ENCODE measurements at places on chromosomes 16 and 17.

- no peak for DNase-seq
These were observed 468.6 kb upstream of the CCL2 start for GRCh38 chr17:33786478-33786877.

GRCh38 chr17:50590946-50591737, 30.6 kb downstream of the CACNA1G start:
- no peak for DNase-seq

DNA sequence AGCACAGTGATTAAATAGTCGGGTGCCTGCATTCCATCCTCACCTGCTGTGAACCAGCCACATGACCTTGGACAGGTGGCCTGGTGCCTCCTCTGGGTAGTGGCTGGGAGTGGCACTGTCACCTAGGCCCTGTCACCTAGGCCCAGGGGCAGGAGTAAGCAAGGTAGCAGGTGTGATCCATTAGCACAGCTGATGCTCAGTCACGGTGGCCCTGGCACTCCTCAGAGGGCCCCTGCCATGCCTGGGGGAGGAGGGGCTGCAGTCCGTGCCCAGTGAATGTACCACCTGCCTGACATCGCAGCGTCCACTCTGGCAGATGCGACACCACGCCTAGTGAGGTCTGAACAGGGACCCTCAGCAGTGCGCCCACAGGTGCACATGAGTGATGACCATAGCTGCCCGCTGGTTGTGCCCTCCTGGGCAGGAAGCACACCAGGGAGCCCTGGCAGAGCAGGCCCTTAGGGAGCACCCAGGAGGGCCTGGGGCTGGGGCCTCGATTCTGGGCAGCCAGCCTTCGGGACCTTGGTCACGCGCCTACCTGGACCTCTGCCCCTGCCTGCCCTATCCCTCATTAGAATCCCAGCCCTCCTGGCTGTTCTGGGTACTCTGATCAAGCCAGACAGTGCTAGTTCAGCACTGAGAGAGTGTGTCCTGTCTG, 33.1 kb upstream of the CRISPLD2 start:
- no peak for DNase-seq

DNA sequence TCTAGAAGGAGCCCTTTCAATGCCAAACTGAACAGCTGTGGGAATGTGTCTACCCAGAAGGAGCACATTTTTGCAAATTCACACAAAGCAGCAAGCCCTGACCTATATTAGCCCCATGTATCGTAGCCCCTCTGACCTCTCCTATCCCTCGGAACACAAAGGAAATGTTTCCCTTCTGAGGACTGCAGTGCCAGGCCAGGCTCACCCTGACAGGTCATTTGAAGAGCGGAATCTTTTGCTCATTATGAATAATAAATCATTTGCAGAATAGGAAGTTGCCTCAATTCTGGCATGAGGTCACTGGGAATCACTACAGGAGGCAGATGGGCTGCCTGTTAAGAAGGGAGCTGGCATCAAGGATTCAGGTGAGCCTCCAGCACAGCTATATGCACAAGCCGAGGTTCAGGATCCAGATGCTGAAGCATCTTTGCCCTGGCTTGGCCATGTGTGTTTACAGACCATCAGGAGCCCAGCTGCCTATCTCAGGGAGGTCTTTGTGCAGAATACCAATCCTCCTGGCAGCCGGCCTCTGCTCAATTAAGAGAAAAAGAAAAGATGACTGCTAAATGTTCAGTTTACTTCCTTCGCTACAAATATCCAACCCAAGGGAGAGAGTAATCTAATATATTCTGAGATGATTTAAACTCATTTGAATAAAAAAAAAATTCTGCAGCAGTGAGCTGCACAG, 119.4 kb downstream of the USP31 start:
- no peak for DNase-seq

DNA sequence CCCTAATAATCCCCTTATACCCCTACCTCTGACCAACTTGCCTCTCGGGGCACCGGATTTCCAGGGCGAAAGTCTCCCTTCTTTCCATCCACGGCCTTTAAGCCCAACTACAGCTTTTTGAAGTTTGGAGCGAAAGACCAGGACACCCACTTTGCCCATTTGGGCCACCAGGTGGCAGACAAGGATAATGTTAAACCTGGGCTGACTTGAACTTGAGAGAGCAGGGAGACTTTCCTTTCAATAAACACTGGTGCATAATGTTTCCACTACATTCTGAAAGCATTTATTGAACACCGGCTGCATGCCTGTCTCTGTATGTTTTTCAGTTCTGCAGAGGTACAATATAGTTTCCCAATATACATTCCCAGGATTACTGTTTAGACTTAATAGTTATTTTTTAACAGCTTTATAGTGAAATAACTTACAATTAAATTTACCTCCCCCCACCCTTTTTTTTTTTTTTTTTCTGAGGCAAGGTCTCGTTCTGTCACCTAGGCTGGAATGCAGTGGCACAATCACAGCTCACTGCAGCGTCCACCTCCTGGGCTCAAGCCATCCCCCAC, 6.9 kb upstream of the CES3 start:
- peak; percentile 92 for DNase-seq

- no peak for DNase-seq
These were observed 13.8 kb downstream of the ITGB3 start for GRCh38 chr17:47267354-47267828.

DNA sequence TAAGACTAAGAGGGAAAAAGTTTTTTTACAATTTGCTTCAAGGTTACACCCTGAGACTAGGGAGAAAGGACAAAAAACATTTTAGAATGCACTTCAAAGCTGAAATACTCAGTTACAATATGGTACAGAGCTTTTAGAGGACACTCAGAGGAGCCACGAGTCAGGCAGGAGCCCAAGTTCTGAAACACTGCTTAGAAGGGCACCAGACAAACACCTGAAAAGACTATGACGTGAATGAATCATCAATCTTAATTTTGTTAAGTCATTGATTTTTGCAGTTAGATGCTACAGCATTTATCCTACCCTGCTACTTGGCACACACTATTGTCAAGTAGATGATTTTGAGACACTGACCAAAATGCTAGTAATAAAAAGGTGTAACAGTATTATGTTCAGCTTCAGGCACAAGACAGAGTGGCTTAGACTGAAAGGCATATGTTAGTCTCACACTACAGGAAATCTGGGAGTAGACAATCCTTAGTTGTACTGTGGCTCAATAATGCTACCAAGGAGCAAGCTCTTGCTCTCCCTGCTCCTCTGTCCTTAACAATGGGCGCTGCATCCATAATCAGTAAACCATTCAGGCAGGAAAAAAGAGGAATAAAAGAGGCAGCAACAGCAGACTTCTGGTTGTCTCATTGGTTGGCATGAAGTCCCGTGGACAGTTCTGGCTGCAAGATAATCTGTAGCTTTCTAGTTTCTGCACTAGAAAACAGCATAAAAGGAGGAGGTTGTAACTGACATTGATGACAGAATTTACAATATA, 151.8 kb downstream of the ABCA8 start:
- DNase-seq = no peak

DNA sequence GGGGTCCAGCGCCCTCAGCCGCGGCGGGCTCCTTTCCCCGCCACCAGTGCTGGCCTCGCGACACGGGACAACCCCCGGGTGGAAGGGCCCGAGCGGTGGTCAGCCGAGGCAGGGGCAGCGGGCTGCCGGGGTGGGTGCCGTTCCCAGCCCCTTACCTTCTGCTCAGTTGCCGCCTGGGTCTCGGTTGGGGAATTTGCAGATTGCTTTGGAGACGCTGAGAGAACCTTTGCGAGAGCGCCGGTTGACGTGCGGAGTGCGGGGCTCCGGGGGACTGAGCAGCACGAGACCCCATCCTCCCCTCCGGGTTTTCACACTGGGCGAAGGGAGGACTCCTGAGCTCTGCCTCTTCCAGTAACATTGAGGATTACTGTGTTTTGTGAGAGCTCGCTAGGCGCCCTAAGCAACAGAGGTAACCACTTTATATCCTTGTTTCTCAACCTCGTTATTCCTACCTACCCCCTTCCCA, 381 bp downstream of the CTNS start:
- no peak for DNase-seq

DNA sequence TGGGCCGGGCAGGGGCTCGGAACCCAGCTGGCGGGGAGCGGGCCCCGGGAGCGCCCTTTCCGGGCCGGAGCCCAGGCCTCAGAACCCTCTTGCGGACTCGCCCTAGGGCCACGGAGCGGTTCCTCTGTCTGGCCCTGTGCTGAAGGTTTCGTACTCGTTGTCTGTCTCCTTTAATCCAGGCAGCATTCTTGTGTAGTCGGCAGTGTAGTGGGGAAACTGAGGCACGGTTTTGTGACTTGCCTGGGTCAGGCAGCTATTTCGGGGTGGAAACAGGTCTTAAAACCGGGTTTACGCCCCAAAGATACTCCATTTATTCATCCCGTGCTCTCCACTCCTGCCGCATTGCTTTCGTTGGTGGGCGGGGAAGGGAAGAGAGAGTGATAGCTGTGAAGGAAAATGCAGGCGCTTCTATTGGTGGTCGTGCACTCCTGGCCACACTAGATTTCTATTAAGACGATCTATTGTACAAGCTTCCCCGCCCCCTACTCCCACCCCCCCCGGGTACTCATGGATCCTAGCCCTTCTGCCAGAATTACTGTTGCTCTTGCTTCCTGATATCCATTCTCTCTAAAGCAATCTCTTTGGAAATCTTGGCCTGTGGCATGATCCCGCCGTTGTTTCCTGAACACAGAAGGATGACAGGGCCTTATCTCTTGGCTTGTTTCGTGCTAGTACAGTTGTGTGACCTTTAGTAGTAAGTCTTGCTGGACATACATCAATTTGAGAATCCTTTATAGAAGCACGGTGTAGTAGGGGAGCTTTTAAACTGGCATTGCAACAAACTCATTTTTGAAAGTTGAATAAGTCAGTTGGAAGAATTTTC, 751 bp downstream of the DCAF7 start:
- peak; percentile 57 for DNase-seq

DNA sequence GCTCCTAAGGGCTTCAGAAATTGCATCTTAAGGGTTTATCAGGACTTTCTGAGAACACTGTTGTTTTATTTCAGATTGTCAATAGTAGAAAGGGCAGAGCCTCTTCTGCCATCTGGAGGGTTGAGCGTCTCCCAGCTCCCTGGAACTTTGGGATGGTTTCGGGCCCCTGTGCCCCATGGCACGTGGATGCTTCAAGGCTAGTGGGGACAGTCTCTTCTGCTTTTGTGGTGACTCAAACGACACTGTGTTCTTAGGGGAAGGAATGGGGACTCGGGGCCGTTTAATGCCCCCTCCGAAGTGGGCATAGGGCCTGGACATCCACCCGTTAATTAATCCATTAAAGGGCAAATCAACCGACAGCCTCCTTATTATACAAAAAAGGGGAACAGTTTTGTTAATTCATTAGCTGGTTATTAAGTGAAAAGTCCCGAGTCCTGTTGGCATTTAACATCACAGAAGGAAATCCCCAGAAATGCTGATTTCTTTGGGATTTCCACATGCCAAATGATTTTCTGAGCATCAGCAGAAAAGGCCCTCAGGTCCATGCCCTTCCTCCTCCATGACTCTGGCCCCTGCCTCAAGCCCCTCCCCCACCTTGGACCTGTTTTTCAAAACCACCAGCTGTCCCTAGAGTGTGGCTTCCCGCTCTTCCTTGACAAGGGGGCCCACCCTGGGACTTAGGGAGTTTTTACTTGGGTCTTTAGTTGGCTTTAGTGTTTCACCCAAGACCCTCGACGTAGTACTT, 68.7 kb downstream of the ARSG start:
- DNase-seq = no peak

DNA sequence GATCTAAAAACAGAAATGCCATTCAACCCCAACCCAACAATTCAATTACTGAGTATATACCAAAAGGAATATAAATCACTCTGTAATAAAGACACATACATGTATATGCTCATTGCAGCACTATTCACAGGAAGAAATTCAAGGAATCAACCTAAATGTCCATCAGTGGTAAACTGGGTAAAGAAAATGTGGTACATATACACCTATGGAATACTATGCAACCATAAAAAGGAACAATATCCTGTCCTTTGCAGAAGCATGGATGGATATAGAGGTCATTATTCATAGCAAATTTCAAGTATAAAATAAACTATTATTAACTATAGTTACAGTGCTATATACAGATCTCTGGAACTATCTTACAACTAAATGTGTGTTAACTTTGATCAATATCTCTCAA, 599.3 kb downstream of the CDH11 start:
- no peak for DNase-seq

DNA sequence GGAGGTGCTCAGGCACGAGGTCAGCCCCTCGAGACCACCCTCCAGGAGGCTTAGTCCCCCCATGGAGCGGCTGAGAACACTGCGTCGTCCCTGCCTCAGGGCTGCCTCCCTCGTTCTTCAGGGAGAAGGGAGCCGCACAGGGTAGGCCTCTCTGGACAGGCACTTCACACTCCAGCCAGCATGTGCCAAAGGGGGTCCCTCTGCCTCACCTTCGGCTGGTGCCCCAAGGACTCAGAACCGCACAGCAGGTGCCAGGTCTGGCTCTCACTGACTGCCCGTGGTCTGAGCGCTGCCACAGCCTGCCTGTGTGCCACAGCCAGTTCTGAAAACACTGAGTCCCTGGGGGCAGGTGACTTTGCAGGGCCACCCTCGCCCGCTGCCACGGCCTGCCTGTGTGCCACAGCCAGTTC, 7.1 kb downstream of the P2RX5 start:
- DNase-seq = no peak
